ENCODE measurements at places on chromosomes 12 and 14.
A peak's percentile ranks its signal among the peaks of the same experiment; 100 is the strongest.

DNA sequence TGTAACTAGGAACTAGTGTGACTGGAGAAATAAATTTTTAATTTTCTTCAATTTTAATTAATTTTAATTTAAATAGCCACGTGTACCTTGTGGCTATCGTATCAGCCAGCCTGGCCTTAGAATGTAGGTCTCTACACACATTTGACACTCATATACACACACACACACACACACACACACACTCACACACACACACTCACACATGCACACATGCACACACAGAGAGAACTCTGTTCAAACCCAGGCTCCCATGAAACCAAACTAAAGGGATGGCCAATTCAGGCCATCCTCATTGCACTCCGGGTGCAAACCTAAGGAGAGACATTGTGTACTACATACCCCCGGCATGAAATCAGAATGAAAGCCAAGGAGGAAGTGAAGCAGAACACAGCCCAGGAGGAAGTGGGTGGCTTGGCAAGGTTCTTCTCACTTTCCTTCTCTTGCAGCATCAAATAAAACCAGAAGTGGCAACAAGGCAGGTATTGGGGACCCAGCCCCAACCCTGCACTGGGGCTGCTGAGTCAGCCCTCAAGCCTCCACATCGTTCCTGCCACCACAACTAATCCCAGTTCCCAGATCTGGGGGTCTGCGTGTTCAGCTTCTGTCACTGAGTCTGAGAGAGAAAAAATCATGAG, 26.2 kb upstream of the CHPT1 start:
- DNase-seq: peak; percentile 62

DNA sequence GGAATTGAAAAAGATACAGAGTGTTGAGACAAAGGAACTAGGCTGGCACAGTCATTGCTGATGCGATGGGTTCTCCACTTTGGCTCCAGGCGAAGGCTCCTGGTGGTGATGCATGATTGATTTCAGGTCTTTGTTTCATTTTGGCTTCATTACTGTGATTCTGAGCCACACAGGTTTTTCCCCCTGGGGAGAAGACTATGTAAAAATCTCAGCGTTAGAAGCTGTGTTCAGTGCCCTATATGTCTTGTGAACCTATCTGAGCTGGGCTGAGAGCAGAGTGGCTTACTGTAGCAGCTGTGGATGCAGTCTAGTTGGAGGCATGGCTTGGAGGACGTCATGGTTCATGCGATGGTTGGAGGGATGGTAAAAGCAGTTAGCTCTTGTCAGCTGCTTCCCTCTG, 54.0 kb downstream of the GPATCH2L start:
- no peak for DNase-seq

- no peak for DNase-seq
Observed at GRCh38 chr14:56962444-56963080, 152.3 kb upstream of the OTX2 start.

- DNase-seq: no peak
Observed at GRCh38 chr12:114936148-114937079, 252.4 kb upstream of the TBX3 start.

GRCh38 chr14:100688598-100689461, 37.9 kb upstream of the DLK1 start:
- DNase-seq: no peak

GRCh38 chr12:101794574-101794973, 36.2 kb downstream of the GNPTAB start:
- DNase-seq: no peak

DNA sequence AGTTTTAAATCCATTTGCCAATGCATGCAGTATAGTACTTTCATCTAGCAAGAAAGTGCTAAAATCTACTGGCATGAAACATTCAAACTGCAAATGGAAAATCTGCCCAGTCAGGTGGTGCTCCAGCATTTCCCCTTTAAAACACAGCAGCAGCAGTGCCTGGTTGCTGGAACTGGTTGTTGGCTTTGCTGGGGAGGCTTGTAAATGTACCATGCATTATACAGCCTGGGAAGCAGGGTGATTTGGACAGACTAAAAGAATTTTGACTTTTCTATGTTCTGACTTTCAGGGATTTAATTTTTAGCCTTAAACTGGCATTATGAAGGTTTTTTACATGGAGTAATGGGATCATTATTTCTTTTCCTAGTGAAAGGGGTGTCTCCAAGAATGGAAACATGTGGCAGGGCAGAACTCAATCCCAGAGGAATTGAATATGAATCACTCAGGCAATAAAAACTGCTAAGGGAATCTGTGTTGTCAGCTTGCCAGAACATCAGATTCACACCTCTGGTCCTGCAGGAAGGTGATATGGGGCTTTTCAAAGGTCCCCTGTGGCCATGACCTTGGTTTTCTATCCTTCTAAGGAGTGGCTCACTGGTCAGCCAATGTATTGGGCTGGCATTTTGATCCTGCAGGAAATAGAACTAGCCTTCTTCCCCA, 9.0 kb upstream of the PAX9 start:
- no peak for DNase-seq

GRCh38 chr14:39264558-39264957, 30.8 kb downstream of the MIA2 start:
- no peak for DNase-seq

- no peak for DNase-seq
Observed at GRCh38 chr12:4506870-4507269, 31.8 kb upstream of the RAD51AP1 start.

GRCh38 chr12:96183734-96184370, 10.3 kb upstream of the ELK3 start:
- no peak for DNase-seq

DNA sequence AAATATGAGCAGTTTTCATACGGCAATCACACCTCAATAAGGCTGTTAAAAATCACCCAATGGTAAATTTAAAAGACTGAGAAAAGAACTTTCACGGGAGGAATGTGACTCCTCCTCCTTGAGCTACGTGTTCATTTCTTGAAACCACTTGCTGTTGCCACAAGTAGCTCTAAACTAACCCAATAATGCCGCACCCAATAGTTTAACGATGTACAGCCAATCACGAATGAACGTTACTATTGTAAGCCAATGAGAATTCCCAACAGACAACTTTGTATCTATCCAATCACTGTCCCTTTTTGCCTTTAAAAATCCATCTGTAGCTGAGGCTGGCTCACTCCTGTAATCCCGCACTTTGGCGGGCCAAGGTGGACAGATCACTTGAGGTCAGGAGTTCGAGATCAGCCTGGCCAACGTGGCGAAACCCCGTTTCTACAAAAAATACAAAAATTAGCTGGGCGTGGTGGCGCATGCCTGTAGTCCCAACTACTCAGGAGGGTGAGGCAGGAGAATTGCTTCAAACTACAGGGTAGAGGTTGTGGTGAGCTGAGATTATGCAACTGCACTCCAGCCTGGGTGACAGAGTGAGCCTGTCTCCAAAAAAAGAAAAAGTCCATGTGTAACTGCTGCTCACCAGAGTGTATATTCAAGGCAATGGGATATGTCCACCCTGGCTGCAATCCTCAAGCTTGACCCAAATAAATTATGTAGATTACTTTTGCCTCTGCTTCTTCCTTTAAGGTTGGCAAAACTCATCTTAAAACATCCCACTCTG, 24.4 kb upstream of the BTBD6 start:
- no peak for DNase-seq

DNA sequence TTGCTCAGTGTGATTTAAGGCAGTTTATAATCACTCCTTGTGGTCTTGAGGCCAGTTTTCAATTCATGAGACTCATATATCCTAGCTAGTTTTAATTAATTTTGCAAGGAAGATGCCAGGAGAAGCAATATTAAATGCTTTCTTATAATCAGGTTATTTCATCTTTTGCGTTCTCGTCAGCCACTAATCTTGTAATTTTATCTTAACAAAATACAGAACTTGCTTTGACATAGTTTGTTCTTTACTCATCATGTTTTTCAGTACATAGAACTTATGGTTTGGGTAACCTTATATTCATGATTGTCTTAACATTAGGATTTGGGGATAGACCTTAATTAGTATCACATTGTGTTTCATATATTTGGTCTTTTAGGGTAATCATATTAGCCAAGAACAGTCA, 76.0 kb downstream of the LIN52 start:
- no peak for DNase-seq

DNA sequence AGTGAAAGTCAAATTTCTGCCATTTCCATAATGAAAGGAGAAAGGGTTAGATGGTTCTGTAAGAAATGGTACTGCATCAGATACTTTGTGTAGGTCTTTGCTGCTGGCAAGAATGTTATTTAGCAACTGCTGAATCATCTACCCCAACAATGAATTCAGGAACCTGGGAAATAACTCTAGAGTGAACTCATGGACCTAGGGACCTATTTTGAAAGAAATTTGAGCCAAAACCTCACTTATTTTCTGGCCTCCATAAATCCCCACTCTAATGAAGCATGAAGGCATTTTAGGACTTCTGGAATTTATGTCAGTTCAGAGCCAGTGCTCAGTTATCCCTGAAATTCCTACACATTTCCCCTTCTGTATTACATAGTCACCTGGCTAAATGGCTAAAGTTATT, 50.9 kb upstream of the CPNE8 start:
- DNase-seq: no peak

- DNase-seq: no peak
Observed at GRCh38 chr12:66160704-66161103, 9.1 kb downstream of the TMBIM4 start.

GRCh38 chr14:104656014-104656714, 33.3 kb upstream of the INF2 start:
- DNase-seq: no peak

GRCh38 chr12:113151655-113152054, 2.1 kb downstream of the CFAP73 start:
- DNase-seq: no peak

GRCh38 chr14:57746563-57746962, 119.3 kb downstream of the SLC35F4 start:
- DNase-seq: no peak

- DNase-seq: no peak
Observed at GRCh38 chr14:52051251-52051650, 17.6 kb downstream of the NID2 start.

- no peak for DNase-seq
Observed at GRCh38 chr12:103561174-103561573, 25.9 kb upstream of the STAB2 start.

GRCh38 chr14:22824711-22825359, 4.9 kb upstream of the MRPL52 start:
- no peak for DNase-seq

- no peak for DNase-seq
Observed at GRCh38 chr14:78788467-78789360, 618.5 kb downstream of the NRXN3 start.

DNA sequence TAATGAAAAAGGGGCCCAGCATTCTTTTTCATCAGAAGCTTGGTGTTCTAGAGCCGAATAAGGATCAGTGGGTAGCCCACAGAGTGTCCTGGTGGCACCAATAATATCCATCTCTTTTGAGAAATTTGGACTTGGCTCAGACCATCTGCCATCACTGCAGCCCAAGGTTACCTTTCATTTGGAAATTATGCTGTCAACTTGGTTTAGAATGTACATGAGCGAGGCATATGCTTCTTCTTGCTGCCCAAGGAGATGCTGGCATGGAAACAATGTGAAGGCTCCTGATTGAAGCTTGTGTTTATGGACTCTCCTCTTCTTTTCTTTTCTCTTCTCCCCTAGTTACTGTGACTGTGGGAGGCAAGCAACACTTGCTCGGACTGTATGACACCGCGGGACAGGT, 50.0 kb downstream of the GPHB5 start:
- no peak for DNase-seq

GRCh38 chr12:93164103-93164880, 213.4 kb upstream of the NUDT4 start:
- DNase-seq: no peak

- DNase-seq: peak; percentile 53
Observed at GRCh38 chr14:58747181-58747580, 109.4 kb downstream of the DACT1 start.

DNA sequence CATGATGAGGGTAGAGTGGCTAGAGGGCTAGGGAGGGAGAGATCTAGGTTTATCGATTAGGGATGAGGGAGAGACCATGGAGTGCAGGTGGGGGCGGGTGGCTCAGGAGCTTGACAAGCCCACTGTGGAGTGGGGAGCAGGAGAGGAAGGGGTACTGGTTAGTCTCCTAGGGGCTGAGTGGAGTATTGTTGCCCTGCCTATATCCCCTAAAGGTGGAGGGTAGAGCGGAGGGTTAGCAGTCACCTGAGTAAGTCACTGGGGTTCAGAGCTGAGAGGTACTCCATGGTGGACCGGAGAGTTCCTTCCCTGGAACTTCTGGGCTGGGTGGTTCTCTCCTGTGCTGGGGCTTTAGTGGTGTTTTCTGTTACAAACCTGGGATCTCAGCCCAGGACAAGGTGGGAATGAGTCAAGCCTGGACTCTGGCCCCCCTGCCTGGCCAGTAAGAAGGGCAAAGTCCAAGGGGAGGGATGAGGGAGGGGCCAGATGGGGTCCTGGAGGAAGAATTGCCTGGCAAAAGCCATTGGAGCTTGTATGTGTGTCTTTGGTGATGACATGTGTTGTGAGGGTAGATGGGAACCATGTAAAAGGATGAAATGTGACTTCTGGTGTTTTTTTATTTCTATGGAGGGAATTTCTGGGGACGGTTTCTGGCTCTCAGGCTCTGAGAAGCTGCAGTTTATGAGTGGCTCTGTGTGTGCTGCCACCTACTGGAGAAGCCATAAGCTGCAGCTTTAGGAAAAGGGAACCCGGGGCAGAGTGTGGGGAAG, at the start of gene CIDEB:
CIDEB (minus strand) TSS at position 403 of the 767 bp plus-strand sequence; CDS start at position 284, 119 bp downstream.
- DNase-seq: peak; percentile 70

GRCh38 chr14:69483765-69484443, 624 bp upstream of the PLEKHD1 start:
- DNase-seq: no peak

GRCh38 chr12:95784286-95784685, 6.3 kb downstream of the NTN4 start:
- DNase-seq: no peak

GRCh38 chr12:132525833-132526455, 36.0 kb downstream of the FBRSL1 start:
- peak; percentile 90 for DNase-seq

DNA sequence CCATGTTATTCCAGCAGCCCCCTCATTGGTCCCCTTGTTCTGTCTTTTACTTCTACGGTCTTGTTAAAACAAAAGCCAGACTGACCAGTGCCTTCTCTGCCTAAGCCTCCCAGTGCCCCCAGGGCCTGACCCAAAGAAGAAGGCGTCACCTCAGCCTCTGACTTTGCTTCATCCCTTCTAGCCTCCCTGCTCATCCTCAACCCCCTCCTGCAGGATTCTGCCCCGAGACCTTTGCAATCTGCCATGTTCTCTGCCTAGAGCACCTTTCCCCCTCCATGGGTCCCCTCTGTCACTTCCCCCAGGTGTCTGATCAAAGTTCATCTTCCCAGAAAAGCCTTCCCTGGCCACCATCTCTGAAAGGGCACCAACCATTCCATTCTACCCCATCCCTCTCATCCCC, 7.9 kb upstream of the RBM19 start:
- DNase-seq: no peak

- DNase-seq: no peak
Observed at GRCh38 chr12:116640281-116640680, 81.1 kb downstream of the MAP1LC3B2 start.

- peak; percentile 68 for DNase-seq
Observed at GRCh38 chr14:95527387-95528002, 7.4 kb upstream of the GLRX5 start.

GRCh38 chr14:99774556-99775307, 18.5 kb upstream of the EML1 start:
- peak; percentile 61 for DNase-seq

- DNase-seq: peak; percentile 50
Observed at GRCh38 chr14:50762001-50762930, 68.7 kb downstream of the NIN start.

- no peak for DNase-seq
Observed at GRCh38 chr12:114096461-114096860, 130.3 kb upstream of the RBM19 start.
